Stimulated activated CD8-positive, alpha-beta memory T cell treated with anti-CD3 and anti-CD28 coated beads, Interleukin-4, amount 100 ng/mL, for 24 hours (primary cell): ENCODE measurements at places on chromosomes 16 and 17.

GRCh38 chr16:9913604-9914326 lies 268.5 kb downstream of the GRIN2A start:
- DNase-seq = no peak

DNA sequence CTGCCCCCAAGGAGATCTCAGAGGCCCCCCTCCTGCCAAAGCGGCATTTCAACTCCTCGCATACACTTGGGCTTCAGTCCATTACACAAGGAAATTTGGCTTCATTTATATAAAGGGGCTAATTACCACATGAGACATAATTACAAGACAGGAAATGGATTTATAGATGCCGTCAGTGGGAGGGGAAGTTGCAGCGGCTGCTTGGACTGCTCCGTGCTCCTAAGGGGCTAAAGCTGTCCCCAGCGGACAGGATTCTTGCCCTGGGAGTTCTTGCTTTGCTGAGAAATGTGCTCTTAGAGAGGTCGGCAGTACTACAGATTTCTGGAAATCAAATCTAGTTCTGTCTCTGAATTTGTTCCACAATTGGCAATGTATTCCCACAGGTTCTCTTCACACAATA lies 57.2 kb upstream of the NLK start:
- no peak for DNase-seq

- DNase-seq = no peak
These were observed 96.5 kb upstream of the ASIC2 start for GRCh38 chr17:33389504-33390135.

GRCh38 chr16:88413231-88413630 lies 30.5 kb downstream of the ZNF469 start:
- no peak for DNase-seq

DNA sequence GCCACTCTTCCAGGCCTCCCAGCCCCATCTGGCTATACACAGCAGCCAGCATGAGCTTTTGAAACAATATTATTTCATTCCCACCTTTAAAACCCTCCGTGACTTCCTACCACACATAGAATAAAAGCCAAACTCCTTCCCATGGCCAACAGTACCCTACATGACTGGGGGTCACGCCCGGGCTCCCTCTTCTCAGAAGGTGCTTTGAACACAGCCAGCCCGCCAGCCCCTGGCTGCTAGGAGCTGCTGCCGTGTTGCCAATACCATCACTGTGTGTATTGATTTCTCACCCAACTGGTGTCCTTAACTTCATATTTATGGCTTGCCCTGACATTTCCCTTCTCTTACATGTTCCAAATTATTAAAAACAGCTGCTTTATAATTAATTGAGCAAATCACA lies 111.2 kb downstream of the GNAO1 start:
- no peak for DNase-seq

GRCh38 chr17:68197091-68197996 lies 50.5 kb upstream of the AMZ2 start:
- DNase-seq = no peak

GRCh38 chr17:83068641-83069570 lies 10.5 kb upstream of the METRNL start:
- no peak for DNase-seq

DNA sequence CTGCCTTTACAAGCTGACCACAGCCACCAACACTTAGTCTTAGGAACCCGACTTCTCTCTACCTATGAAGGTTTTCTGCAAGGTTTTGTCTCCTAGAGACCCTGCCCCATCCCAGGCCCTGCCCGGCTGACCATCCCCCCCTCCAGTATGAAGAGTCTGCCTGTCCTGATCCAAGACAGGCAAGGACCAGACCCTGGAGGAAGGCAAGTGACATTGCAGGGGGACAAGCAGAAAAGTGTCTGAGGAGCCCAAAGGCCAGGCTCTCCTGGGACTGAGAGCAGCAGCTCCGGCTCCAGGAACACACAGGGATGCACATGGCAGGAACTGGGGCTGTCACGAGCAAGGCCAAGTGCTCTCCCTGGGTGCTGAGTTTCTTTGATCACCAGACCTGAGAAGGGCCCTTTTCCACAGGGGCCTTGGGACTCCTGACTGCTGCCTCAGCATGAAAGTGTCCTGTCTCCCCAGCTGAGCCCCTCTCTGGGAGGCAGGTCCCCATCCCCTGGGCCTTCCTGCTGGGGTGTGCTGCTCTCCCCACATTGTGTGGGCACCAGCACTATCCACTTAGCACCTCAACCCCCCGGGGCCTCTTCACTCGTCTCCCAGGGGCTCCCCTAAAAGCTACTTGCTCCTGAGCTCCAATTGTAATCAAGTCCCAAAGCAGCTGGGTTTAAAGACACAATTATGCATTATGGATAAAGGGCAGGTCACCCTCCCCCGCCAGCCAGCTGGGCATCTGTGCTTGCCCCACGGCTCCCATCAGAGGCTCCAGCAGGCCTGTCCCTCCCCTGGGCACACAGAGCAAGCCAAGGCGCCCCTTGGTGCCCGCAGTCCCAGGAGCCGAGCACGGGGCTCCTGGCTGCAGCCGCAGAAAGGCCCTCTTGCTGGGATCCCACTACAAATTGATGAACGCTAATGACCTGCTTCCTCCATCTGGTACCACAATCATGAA lies 11.6 kb upstream of the CACNG4 start:
- DNase-seq = no peak

- DNase-seq = no peak
These were observed 14.3 kb downstream of the ARHGAP23 start for GRCh38 chr17:38442548-38442947.

DNA sequence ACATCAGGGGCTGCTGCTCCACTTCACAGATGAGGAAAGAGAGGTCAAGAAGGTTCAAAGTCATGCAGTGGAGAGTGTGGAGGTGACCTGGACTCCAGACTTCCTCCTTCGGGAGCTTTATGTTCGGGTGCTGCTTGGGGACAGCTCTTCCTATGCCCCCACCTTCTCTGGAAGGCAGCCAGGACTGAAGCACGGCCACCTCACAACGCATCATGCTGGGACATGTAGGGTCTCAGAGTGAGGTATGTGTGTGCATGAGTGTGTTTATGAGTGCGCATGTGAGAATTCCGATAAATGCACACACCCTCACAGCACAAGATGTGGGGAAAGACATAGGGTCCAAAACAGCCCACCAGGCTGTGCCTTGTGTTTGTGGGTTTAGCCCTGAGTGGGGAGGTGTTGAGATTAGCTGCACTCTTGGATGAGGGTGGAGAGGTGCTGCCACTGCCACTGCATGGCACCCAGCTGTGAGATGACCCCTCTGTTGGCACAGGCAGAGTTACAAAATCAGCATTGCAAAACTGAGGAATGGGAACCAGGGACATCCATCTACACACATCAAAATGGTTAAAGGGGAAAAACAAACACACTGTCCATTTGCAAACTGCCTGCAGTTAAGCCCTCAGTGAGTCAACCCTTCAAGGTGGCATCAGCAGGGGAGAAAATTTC lies 367.4 kb downstream of the SEC14L1 start:
- no peak for DNase-seq

- no peak for DNase-seq
These were observed 36.0 kb downstream of the RTN4RL1 start for GRCh38 chr17:1989135-1989534.

GRCh38 chr17:80394629-80395216 lies 20.2 kb upstream of the ENDOV start:
- no peak for DNase-seq

DNA sequence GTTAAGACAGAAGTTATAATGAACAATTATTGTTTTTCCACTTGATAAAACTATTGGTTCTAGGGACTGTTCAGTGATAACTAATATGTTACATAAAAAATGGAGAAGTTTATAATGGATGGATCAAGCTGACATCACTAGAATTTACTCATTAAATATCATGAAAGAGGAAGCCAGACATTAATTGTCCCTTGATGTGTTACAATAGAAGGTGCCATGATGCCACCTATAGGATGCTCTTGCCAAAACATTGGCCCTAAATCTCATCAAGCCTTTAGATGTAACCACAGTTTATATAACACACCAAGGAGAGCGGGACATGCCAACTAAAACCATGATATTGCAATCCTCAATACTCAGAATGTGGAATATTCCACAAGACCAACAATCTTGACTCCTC lies 147.9 kb upstream of the MON1B start:
- no peak for DNase-seq

GRCh38 chr16:3587547-3588110 lies 10.4 kb upstream of the NLRC3 start:
- no peak for DNase-seq

DNA sequence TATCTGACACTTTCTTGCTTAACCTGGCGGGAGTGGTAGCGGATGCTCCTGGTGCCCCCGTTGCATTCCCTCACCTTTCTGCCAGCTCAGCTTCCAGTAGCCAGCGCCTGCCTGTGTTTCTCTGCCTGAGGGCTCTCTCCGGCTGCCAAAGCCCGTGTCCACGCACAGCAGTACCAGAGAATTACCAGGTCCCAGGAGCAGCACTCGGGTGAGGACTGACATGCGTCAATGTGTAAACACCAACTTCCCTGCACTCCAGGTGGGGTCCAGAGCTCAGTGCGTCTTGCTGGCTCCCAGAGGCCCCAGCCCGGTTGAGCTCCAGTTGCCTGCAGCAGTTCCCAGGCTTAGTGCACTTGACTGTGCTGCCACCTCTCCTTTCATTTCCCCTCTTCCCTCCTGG lies 54.8 kb downstream of the CDH13 start:
- no peak for DNase-seq
